ENCODE measurements at places on chromosomes 2 and 18.
A peak's percentile ranks its signal among the peaks of the same experiment; 100 is the strongest.

DNA sequence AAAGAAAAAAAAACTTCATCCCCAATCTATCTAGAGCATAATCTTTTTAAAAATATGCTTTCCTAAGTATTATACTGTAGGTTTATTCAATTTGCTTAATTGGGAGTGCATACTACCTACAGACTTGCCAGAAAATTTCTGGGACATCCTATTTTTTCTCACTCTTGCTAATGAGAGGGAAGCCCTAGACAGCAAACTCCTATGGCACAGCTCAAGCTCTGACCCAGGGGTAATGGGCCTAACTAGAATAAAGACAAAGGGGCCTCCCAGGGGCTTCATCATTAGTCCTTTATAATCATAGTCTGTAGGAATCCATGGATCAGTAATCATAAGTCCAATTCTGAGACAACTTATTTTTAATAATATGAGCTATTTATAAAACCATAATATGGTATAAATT, 142.6 kb upstream of the ITGA4 start:
- DNase-seq: no peak

GRCh38 chr2:168849610-168850009, 40.6 kb downstream of the SPC25 start:
- DNase-seq: peak; percentile 30

DNA sequence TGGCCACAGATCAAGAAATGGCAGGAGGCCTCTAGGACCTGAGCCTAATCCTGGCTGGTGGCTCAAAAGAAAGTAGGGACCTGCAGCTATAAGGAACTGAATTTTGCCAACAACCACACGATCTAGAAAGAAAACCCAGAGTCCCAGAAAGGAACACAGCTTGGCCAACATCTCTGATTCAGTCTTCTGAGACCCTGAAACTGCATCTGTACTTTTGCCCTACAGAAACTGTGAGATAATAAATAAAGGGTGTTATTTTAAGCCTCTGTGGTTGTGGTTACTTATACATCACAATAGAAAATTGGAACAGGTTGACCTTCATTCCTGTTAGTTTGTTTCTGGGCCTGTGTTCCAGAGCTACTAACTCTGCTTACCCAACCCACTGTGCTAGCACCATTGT, 356.8 kb upstream of the ST6GAL2 start:
- DNase-seq: no peak

DNA sequence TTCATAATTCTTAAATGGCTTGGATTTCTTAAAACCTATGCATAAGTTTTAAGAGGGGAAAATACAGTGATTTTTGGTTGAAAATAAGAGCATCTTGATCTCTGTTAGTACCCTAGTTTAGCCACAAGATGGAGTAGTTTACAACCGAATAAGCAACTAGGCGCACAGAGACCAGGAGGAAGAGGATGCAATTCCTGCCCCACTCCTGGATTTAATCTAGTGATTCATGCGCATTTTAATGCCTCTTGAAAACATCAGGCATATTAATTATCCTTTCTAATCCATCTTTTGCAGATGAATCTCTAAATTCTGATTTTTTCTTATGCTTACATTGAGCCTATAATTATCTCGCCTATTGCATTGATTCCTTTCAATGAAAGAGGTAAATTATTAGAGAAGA, 76.7 kb downstream of the MRPS9 start:
- DNase-seq: no peak

DNA sequence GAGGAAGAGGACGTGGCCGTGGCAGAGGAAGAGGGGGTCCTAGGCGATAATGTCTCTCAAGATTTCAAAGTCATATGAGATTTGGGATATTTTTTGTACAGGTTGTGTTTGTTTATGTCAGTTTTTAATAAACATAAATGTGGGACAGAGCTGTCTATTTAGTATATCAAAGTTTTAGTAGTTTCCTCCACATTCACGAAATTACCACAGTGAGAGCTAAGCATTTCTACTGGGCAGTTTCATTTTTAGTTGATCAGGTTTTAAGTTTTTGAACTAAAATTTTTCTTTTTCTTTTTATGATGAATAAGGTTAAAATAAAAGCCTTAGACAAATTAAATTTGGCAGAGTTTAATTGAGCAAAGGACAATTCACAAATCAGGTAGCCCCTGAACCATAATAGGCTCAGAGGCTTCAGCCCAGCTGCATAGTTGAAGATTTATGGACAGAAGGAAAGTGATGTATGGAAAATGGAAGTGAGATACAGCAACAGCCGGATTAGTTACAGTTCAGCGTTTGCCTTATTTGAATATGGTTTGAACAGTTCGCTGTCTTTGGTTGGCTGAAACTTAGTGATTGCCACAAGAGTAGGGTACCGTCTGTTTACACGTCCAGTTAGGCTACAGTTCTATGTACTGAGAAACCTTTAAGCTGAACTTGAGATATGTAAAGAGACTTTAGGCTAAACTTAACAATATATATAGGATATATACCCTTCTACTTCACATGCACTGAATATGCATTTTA, 17.1 kb downstream of the SNRPD1 start:
- DNase-seq: no peak

GRCh38 chr2:238929242-238930081, 81.6 kb downstream of the TWIST2 start:
- DNase-seq: no peak

DNA sequence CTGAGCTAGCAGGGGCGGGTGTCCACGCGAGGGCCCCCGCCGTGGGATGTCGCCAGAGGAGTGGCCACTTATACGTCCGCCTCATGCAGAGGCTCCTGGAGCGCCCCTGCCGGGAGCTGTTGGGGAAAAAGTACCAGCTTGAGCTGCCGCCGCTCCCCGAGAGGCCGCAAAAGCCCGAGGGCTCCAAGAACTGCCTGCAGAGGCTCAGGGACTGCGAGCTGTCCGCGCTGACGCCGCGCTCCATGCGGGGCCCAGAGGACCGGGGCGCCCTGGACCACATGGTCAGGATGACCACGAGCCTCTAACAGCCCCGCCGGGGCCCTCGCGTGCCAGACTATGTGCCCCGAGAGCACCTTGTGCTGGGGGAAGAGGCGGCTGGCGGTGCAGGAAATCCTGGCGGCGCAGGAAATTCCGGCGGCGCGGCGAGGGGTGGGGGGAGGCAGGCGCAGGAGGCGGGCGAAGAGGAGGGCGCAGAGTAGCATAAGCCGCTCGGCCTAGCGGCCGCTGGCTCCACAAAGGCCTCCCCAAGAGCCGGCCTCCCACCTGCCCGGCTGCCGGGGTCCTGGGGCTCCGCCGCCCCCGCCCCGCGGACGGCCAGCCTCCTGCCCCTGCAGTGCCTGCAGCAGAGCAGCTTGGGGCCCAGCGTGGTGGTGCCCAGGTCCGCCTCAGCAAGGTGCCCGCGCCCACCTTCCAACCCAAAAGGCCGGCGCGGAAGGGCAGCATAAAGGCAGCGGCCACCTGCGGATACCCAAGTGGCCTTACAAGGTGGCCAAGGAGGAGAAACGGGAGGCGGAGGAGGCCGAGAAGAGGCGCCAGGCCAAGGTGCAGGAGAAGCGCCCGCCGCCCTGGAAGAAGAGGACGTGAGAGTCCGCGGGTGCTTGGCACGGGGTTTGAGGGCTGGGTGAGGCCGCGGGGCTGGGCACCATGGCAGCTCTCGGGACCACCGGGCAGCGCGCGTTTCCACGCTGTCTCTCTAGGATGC, 42.1 kb upstream of the TRIM43B start:
- peak; percentile 52 for DNase-seq

DNA sequence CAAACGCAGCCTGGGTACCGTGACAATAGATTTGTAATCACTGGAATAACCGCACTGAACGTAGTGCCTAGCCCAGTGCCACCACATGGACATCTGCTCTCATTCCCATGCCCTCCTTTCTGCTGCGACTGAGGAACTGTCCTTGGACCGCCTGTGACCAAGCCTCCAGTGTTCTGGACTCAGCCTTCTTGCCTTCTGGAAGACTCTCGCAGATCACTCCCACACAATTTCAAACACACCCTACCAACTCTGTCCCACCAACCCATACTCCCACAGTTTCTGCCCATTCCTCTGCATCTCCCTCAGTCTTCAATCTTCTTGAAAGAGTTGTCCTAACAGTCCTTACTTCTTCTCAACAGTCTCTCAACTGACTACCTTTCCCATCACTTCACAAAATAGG, 2.1 kb downstream of the RNF149 start:
- DNase-seq: no peak

DNA sequence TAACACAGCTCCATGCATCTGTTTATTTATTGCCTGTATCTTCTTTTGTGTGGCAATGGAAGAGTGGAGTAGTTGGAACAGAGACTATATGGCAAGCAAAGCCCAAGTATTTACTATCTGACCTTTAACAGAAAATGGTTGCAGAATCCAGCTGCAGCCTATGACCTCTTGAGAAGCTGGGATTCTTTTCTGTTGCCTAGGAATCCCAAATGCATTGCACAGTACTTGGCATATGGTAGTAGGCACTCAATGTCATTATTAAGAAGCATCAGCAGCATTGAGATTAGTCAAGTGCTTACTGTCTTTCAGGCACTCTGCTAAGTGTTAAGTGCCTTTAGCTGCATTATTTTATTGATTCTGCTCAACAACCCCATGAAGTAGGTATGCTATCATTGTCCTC, 331.6 kb downstream of the CCDC85A start:
- no peak for DNase-seq

GRCh38 chr2:17864676-17865075, 13.8 kb upstream of the KCNS3 start:
- DNase-seq: no peak

DNA sequence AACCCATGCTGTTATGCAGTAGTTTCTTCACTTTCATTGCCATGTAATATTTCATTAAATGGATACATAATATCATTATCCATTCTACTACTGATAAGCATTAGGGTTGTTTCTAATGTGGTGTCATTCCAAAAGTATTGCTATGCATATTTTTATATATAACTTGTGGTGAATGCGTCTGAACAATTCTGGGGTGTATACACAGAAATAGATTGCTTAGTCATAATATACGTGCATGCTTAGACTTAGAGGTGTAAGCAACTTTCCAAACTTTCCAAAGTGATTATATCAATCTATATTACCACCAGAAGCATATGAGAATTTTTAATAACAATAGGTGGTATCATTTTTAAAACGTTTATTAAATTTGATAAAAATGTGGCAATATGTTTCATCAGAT, 540.9 kb downstream of the DSC3 start:
- no peak for DNase-seq

GRCh38 chr2:171794918-171795317, 99.1 kb downstream of the SLC25A12 start:
- no peak for DNase-seq

DNA sequence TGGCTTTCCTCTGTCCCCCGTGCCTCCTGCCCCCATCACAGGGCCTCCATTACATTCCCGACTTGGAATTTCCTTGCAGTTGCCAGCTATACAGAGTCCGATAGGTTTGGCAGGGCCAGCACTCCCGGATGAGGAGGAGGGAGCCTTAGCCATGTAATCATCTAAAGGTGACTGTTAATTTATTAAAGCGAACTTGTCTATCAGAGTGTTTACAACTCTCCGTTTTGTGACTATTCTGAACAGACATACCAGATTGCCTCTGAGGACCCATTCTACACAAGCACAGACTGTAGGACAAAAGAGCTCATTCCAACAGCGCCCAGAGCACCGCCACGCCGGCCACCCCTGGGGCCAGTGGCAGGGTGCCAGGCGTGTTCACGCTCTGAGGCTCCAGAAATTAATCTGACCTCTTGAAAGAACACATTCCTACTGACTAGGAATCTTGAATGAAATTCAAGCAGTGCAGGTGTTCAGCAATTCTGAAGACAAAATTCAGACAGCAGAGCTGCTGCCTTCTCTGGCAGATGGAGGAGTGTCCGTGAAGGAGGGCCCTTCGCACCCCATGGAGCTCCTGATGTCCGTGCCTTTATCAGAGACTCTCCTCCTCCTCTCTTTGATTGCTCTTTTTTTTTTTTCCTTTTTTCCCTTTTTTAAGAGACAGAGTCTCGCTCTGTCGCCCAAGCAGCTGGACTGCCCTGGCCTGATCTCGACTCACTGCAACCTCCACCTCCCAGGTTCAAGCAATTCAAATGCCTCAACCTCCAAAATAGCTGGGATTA, 58.1 kb upstream of the RALBP1 start:
- no peak for DNase-seq

DNA sequence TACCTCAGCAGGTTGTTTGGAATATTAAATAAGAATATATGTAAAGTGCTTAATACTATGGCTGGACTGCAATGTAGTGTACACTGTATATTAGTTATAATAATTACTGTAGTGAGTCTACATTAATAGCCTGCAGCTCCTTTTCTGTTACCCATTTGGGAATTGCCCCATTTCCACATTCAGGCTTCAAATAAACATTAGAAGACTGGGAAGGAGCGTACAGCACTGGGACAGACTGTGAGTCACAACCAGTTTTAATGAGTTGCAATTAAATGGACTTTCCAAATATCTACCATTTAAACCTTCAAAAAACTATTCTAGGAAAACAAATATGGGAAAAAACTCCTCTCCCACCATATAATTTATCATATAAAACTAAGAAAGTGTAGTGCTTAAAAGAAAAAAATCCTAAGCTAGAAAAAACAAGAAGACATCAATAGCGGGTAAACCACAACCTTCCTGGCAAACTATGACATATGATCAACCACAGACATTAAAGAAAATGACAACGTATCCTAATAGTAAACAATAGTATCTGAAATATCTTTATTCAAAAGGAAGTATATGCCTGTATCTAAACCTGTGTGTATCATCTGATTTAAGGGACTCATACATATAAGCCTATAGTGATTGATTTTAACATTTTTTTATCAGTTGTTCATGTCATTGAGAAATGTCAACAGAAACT, 86.1 kb downstream of the TRIP12 start:
- DNase-seq: no peak

DNA sequence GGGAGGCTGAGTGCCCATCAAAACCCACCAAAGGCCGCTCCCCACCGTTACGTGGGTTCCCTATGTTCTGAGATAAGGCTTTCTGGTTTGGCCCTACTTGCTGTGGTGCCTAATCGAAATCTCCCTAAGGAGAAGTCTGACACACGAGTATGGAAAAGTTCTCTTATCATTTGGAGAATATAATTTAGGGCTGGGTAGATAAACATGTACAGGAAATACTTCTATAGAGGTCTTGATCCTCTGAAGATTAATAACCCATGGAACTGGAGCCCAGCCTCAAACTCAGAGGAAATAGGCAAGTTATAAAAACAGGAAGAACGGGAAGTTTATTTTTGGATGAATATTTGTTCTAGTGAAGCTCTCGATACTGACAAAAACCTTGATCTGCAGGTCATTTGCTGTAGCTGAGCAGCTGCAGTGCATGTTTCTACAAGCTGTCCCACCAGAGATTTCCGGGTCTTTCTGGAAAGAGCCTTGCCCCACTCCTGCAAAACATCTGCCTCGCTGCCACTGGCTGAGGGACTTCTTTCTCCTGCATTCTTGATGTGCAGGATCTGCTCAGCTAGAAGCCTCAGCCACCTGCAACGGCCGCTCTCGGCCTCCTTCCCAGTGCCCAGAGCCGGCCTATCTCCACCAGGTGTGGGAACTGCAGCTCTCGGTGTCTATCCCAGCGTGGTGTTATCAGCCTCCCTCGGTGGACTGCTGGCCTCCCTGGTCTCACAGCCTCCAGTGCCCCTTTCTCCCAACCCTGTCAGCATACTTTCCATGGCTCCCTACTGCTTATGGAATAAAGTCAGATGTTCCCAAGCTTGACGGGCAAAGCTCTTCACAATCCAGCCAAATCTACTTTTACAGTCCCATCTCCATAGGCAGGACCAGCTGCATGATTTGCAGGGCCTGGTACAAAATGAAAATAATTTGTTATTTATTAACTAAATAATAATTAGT, 48.6 kb downstream of the SPRED2 start:
- no peak for DNase-seq

All from WTC11 (cell line).